ENCODE measurements at places on chromosomes 12 and 14.

GRCh38 chr12:11891754-11892386 is 178.9 kb upstream of the BCL2L14 start:
- DNase-seq: no peak

- no peak for DNase-seq
Observed at GRCh38 chr14:64509036-64509435, 4.5 kb downstream of the ZBTB1 start.

- no peak for DNase-seq
Observed at GRCh38 chr12:121575952-121576625, 4.7 kb downstream of the KDM2B start.

DNA sequence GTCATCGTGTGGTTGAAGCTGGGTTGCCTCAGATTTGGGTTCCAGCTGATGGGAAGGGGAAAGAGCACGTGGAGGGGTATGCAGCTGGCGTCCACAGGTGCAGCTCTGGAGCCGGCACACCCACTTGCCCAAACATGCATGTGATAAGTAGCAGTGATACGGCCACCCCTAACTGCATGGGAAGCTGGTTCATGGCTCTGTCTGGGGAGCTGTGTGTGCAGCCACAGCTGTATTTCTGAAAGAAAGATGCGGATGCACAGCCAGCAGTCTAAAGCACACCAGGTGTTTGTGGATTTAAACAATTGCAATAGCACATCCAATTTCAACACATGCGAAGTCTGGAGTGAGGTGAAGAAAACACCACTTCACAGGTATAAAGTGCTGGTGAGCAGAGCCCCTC is 181.4 kb downstream of the EFCAB11 start:
- no peak for DNase-seq

DNA sequence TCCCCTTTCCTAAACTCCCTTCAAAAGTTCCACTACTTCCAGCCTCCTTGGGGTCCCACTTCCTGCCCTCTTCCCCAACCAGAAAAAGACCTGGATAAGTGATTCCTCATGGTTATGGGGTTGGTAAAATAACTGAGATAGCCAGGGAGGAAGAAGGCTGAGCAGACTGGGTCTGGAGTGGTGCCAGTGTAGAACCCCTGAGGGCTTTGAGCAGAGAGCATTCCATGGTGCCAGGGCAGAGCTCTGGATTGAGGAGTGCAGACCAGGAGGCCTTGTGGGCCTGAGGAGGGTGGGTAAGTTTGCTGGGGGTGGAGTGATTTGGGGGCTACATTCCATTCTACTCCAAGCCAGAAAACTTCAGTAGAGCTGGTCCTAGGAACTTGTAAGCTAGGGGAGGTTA is 9.5 kb upstream of the CISTR start:
- DNase-seq: no peak

Measured in stimulated activated CD4-positive, alpha-beta T cell treated with anti-CD3 and anti-CD28 coated beads, Interleukin-1b, Interleukin-23, amount 100 ng/mL, for 24 hours (primary cell).